Activated T-cell treated with anti-CD3 and anti-CD28 coated beads, Interleukin-2, amount 50 U/mL, for 48 hours (primary cell): ENCODE measurements at places on chromosomes 3 and 15.
A peak's percentile ranks its signal among the peaks of the same experiment; 100 is the strongest.

- no peak for DNase-seq
Measured at GRCh38 chr3:60764870-60765269, 486.4 kb downstream of the FHIT start.

DNA sequence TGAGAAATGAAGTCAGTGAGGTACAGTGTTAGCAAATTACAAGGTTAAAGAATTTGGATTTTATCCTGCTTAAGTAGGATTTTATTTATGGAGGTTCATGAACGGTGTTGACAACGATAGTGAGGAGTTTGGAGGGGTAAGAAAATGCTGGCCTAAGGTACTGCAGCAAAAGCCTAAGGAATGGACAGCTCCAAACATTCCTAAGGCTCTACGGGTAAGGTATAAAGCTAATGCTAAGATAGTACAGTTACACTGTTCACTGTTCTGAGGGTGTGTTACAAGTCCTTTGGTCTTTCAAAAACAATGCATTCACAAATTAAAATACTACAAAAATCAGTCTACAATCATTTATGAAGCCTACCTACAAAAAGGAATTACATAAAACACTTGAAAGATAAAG, 7.3 kb downstream of the MTMR10 start:
- DNase-seq = no peak

DNA sequence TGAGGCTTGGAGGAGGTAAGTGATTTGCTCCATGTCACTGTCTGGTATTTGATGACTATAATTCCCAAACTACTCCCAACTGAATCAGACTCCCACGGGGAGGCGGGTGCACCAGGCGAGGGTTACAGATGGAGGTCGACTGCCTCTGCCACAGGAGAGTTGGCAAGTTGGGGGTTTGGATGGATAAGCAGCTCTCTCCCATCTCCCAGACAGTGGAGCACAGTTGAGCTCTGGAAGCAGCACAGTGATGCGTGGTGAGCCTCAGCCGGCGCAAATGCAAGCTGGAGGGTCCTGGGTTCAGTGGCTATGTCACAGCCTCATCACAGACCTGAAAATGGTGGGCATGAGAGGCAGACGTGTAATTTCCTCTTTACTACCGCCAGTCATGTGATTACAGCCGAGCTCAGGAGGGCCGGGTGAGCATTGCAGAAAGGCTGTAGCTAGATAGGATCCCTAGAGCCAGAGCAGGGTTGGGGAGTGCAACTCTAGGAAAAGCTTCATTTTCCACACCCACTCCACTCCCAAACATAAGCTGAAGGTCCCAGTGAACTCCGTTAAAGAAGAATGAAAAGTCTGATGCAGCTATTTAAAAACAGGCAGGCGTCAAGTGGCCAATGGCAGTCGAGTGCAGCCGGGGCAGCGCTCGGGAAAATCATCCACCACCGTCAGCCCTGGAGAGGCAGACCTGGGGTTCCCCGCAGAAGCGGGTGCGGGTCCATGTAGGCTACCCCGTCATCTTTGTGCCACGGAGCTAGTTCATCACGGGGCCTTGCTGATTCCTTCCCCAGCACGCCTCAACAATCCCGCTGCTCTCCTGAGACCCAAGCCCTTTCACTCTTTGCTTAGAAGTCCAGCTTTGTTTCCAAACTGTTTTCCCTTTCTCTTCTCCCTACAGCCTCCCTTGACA, 33.3 kb upstream of the VPS8 start:
- no peak for DNase-seq

DNA sequence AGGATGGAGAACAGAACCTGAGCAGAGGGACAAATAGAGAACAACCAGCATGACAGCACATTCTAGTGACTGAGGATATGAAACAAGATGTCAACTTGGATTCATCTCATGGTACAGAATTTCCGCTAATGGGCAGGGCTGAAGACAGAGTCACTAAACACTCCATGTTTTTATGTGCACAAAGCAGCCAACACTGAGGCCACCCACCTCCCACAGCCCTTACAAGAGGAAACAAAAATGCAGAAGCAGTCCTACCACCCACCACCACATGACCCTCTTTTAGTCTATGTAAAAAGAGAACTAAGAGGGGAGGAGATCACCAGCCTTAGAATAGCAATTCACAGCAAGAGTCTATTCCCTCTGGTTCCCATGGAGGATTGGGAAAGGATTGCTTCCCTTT, 131.4 kb upstream of the UBE2E2 start:
- no peak for DNase-seq

- DNase-seq = peak; percentile 63
Measured at GRCh38 chr15:79595995-79596622, 164.0 kb downstream of the MINAR1 start.

- DNase-seq = peak; percentile 87
Measured at GRCh38 chr15:90829942-90830440, 38.4 kb upstream of the FURIN start.

DNA sequence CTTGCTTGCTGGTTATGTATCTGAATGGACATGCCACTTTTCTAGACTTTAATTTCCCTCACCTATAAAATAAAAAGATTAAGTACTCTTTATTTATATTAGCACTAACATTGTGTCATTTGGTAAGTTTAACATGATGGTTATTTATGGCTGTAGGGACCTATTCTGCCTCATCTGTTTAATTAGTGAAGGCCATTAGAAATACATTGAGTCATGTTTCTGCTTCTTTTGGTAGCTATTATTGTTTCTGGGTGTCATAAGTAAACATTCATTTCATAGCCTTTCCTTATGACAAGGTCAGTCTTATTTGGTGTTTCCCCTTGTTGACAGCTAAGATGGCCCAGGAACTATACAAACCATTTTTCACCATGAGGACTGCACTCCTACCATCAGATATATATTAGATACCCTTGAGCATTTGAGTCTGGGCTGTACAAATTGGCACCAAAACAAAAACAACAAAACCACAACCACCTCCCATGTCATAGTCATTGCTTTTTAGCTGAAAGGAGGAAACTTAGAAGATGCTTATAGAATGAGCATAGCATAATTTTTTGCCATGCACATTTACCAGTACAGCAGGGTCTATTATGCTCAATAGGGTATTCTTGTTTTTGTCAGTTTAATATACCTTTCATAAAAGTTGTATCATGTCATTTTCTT, 39.3 kb downstream of the SRP14 start:
- DNase-seq = no peak

DNA sequence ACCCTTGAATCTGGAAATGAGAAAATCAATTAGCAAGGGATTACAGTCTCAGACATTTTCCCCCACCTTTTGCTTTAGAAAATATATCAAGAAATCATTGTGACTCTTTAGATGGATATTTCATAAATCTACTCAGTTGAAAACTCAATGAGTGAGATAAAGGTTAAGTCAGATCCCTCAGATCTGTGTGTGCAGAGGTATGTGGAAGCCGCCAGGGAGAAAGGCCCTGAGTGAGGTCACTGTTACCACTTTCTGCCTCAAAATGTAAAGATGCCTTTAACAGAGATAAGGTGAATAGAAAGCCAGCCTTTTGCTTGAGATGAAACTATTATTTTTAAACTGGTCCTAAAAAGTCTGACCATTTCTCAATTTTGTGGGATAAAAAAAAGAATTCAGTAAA, 225.6 kb upstream of the HES1 start:
- no peak for DNase-seq

- DNase-seq = no peak
Measured at GRCh38 chr15:36921484-36922091, 178.8 kb downstream of the MEIS2 start.

DNA sequence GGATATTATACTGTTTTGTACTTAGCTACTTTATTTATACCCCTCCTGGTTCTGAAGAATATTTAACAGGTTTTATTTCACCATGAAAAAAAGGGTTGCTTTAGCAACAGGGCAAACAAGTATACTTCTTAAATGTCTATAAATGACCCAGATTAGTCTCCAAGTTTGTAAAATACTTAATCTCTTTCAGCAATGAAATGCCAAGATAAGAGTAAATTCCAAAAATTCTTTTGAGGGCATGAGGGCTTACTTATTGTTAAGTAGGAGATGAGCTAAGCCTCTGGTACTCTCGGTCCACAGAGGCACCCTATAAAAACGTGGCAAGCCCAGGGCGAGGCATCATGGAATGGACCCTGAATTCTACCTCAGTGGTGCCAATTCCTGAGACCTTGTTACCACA, 264.8 kb upstream of the NSMCE3 start:
- no peak for DNase-seq

GRCh38 chr3:37924453-37924852, 62.8 kb downstream of the CTDSPL start:
- no peak for DNase-seq

GRCh38 chr15:97947465-97948260, 12.8 kb upstream of the ARRDC4 start:
- DNase-seq = no peak

DNA sequence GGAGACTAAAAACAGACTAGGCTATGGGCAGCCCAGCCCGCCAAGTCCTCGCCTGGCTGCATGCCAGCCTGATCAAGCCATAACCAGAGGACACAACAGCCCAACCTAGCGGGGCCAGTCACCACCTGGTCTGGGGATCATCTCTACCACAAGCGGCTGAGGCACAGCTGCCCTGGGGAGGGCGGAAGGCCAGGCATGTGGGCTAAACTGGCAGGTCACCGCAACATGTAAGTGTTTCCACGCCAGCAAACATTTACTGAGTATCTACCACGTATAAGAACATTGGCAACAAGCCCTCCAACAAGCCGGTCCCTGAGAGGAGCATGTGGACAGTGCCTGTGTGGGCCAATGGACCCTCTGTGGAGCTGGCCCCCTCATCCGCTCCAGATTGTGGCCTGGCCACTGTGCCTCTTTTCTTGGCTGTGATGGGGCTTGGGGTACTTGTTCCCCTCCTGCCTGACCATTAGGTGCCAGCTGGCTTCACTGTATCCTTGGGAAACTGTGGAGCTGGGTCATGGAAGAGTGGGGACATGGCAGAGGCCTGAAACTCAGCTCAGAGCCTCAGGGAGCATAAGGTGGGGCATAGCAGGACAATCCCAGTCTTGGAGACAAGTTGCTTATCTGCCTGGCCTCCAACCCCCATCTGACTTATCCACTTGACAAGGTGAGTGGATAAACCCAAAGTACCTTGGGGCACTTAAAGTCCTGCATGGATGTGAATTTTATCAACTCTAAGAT, 9.0 kb downstream of the UBXN7 start:
- no peak for DNase-seq

DNA sequence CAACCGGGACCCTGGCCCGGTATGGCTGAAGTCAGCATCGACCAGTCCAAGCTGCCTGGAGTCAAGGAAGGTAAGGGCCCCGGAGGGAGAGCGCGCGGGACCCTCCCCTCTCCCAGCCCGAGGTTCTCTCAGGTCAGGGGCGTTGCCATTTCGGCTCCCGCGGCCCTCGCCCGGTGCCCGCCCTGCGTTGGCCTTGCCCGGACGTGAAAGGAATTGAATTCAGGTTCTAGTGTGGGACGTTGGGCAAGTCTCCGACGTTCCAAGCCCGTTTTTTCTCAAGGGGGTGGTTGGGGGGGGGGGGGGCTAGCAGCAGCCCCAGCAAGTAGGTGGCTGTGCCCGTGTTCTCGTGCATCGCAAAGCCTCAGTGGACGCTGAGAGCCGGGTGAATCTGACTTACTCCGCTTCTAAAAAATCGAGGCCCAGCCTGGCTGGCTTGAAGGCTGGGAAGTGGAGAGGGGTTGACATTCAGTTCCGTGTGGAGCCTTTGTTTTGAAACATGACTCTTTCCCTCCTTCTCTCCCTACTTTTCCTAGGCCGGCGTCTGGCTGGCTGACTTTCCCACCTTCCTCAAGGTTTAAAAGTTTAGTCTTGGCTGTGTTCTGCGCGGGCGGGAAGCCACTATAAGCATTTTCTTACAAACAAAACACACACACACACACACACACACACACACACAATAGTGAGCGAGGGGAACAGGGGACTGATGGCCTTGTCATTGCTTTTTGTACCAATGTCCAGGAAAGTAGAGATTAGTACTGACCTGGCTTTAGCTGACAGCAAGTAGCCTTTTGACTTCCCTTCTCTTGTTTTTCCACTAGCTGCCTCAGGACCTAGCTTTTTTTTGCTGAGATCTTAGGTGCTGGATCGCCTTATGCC, at the start of gene UTS2B:
Gene UTS2B, minus strand, starts transcription at position 873 of the 876 bp plus-strand sequence. CDS start 48,337 bp downstream, outside the sequence.
- DNase-seq = peak; percentile 40

- DNase-seq = no peak
Measured at GRCh38 chr3:38579141-38579540, 70.3 kb downstream of the SCN5A start.
